ENCODE measurements at places on chromosomes 7 and 10.

GRCh38 chr7:40239755-40240303, 105.0 kb downstream of the SUGCT start:
- no peak for DNase-seq

DNA sequence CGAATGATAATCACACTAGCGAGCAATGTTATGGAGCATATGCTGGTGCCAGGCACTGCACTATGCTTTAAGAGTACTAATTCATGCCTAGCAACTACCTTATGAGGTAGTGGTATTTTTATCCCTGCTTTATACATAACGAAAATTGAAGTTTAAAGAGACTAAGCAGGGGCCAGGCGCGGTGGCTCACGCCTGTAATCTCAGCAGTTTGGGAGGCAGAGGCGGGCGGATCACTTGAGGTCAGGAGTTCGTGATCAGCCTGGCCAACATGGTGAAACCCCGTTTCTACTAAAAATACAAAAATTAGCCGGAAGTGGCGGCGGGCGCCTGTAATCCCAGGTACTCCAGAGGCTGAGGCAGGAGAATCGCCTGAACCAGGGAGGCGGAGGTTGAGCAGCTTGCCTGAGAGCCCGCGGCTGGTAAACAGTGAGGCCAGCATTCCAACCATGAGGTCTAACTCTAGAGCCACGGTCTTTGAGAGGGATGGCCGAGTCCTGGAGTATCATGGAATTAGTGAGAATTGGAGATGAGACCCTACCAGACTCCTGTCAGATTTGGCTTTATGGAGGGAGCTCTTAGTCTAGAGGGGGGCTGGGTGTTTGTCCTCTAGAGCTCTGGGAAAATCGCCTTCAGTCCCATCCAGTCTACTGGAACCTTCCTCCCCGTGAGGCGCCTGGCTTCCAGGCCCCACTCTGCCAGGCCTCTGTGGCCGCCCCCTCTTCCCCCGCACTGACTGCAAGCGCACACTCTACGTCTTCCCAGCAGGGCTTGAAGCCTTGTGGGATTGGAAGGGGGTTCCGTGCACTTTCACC, 11.6 kb downstream of the TLX1 start:
- no peak for DNase-seq

GRCh38 chr10:62081341-62082270, 180.1 kb downstream of the ARID5B start:
- DNase-seq, result no peak

DNA sequence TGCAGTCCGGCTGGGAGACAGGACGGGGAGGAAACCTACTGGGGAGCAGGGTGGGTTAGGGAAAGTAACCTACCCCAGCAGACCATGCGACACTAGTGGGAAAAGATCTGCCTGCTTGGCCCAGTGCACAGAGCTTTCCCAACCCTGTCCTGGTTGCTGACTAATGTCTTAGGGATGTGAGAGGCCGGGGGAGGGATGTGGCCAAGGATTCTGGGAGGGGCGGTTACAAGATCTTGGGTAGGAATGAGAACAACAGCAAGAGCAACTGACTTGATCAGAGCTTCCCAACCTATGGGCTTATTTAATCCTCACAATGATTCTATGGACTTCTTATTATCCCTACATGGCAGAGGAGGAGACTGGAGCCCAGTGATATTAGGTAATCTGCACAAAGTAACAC, 24.0 kb upstream of the EIF5AL1 start:
- peak; percentile 34 for DNase-seq

GRCh38 chr10:6230315-6230714, 27.6 kb downstream of the PFKFB3 start:
- DNase-seq, result no peak

- DNase-seq, result no peak
Measured at GRCh38 chr7:49580761-49581160, 192.7 kb upstream of the VWC2 start.

GRCh38 chr10:119494236-119495020, 48.1 kb downstream of the RGS10 start:
- no peak for DNase-seq

DNA sequence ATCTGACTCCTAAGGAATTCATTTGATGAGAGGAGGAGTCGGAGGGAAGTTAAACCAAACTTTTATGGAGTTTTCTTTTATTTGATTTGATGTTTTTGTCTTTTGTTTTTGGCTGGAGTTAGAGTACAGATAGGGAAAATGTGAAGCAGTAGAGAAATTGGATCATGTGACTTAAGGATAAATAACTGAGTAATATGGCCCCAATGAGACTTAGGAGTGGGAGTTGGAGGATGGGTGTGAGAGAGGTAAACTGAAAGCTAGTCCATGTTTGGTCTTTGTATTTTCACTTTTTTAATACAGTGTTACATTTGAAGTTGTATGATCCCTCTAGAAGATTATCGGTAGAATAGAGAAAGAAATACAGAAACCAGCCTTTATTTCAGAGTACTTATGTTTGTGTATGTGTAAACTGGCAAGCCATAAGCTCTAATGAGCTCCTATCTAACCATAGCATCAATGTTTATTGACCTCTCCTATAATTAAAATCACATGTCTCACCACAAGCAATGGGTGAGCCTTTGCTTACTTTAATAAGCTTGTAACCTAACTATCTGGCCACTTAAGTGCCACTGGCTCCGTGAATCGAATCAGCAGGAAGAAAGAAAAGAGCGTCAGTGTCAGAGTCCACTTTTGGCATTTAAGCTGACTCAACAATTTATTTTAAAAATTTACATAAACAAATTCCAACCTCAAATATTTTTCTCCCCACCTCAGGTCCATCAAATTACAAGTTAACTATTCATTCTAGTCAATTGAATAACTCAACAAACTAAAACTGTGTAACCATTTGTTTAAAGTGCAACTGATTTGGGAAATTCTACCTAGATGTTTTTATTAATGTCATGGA, 113.8 kb downstream of the EPDR1 start:
- DNase-seq, result no peak

GRCh38 chr10:19935176-19935575, 118.9 kb downstream of the PLXDC2 start:
- no peak for DNase-seq

DNA sequence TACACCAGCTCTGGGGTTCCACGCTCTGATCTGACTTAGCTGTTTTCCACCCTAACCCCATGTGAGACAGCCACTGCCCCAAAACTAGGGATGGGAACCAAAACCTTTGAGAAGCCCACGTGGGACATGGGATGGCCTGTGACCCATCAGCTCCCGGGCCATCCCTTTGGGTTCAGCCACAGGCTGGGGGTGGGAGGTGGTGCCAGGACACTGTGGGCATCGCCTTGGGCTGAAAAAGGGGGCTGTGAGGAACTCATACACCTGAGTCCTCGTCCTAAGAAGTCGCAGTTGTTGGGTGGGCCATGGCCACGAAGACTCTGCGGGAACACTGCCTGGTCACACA, 379.1 kb downstream of the DNAJB6 start:
- DNase-seq, result no peak

DNA sequence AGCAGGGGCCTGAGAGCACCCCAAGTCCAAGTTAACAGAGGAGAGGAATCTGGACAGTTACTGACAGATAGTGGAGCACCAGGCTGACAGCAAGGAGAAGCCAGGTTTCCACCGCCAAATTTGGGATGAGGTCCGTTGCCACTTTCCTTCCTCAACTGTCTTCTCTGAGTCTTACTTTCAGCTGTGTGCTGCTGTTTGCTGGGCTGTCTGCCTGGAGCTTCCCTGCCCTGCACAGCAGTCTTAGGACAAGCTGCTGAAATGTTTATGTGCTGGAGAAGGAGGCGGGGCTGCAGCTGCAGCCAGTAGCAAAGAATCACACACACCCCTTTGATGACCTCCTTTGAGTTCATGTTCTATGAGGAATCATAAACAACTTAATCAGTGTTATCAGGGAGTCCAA, 17.4 kb upstream of the CYP3A7 start:
- no peak for DNase-seq

DNA sequence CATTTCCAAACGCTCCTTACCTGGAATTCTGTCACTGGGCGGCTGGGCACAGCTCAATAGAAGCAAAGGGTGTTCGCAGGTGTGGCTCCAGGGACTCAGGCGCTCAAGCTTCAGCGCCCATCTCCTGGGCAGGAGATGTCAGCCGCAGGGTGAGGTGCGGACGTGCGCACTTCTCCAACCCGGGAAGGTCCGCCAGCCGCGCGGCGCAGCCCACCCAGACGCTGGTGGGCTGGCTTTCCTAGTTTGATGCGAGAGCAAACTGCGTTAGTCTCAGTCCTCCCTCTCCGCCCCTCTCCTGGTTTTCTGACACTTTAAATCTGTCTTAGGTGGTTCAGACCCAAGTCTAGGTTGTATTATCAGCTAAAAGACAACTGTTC, 267 bp downstream of the CALCR start:
- no peak for DNase-seq

DNA sequence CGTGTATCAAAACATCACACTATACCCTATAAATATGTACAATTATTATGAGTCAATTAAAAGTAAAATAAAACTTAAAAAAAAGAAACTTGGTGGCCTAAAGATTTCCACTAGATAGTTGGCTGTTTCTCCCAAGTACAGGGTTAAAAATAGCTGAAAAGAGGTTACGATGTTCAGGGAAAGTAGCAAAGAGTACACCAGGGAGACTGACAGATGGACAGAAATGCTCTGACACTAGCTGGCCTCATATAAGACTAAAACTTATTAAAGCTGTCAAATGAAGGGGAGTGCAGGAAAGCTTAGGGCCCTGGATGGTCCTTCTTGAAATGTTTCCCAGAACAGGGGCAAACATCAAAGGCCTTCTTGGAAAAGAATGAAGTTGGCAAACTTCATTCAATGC, 51.3 kb downstream of the TCAF1 start:
- DNase-seq, result no peak

DNA sequence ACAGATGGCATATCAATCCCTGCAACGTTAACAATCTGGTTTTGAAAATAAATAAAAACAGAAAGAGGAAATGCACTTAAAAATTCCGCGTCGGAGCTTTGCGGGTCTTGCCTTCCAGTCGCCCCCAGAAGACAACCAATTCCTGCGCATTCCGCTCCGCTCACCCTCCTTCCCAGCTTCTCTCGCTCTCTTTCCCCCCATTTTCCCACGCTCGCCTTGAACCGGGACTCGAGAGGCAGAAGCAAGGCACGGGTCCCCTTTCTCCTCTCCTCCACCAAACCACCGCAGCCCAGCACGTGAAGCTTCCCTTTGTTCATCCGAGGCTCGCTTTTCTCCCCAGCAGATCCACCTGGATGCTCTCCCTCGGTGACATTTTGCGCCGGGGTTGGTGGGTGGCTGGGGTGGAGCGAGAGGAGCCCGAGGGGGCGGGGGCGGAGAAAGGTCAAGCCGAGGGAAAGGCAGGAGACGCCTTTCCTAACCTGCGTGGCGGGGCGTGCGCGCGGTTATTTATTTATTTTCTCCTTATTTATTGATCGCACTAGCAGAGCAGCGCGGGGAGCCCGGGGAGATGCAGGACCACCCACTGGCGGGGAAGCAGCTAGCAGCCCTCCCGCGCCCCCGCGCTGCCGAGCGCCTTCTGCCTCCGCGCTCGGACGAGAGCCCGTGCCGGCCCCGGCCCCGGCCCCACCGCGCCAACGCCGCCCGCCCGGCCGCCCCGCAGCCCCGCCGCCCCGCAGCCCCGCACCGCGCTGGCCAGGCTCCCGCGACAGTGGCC, at the start of gene KCND2:
TSS of gene KCND2 (plus strand) at position 475 of the 775 bp plus-strand sequence.
- DNase-seq, result no peak

GRCh38 chr10:71584461-71584860, 135.1 kb downstream of the C10orf105 start:
- no peak for DNase-seq

GRCh38 chr10:88783724-88784123, 18.8 kb upstream of the LIPM start:
- DNase-seq, result no peak

GRCh38 chr7:16727736-16728135, 25.8 kb upstream of the TSPAN13 start:
- no peak for DNase-seq

DNA sequence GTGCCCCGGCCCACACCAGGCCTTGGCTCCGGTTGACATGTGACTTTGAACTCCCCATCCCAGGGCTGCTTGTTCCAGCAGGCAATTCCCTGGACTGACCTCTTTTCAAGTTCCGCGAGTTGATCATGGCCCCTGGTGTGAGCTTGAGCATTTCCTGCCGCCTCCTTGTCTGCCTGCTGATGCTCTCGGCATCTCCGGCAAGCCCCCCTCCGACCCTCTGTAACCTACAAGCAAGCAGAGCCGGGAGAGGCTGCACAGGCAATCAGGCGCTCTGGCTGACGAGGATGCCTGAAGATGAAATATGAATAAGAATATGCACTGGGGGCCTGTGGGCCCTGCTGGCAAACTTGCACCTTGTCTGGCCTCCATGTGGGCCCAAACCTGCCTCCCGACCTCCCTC, 304.9 kb upstream of the MKI67 start:
- DNase-seq, result no peak

GRCh38 chr10:11595395-11595692, 16.1 kb downstream of the USP6NL start:
- no peak for DNase-seq

GRCh38 chr7:90771281-90771680, 175.2 kb downstream of the CDK14 start:
- no peak for DNase-seq

DNA sequence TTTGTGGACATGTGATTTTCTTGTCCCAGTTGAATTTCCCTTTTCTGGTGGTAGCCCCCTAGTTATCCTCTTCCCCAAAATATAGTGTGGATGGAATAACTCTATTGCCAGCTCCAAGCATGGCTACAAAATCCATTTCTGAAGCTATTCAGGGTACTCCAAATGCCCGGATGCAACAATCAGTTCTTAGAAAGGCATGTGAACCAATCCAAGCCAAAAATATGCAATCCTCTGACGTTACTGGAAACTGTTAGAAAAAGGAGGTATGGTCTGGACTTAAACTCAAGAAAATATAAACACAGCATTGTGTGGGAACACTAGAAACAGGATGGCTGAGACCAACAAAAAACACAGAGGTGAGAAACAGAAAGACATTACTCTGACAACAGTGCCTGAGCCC, 347.0 kb downstream of the GPAM start:
- no peak for DNase-seq

GRCh38 chr7:5132539-5132938, 57.5 kb upstream of the WIPI2 start:
- DNase-seq, result no peak

- DNase-seq, result no peak
Measured at GRCh38 chr10:69965086-69965485, 87.6 kb upstream of the MACROH2A2 start.

DNA sequence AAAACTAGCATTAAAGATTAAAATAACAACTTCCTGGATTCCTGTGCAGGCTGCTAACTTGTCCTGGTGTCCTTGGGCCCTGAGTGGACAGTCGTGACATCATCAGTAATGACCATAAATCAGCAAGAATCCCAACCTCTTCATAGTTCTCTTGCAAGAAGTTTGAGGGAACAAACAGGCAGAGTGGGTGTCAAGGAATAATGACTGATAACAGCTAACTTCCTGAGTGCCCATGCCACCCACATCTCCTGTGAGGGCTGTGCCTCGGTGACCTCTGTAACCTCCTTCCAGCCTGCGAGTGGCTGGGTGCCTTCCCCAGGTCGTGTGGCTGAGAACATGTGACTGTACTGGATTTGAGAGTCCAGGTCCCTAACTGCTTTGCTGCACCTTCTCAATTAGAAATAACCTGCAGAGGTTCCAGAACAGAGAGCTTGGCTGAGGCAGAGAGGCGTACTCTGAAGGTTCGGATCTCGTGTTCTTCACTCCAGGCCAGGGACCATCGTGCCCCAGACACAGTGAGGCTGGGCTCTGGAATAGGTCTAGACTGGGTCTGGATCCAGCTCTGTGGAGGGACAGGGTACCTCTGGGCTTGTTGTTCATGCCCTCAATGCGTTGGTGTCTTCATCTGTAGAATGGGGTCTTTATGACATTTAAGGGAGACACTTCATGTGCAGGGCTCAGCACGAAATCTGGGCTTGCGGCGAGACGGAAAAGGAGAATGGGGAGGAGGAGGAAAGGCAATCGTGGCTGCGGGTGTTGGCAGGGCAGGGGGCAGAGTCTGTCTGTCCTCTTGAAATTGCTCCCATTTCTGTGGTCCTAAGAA, 313.1 kb upstream of the ZNF32 start:
- DNase-seq, result no peak

Measured in T1000 (cell line).